ENCODE measurements at places on chromosomes 3 and 15.
A peak's percentile ranks its signal among the peaks of the same experiment; 100 is the strongest.

- ATAC-seq, result peak; percentile 67
These were observed 10.5 kb downstream of the SEMA4B start for GRCh38 chr15:90211440-90212143.

- peak; percentile 54 for ATAC-seq
These were observed 721 bp downstream of the ADAMTS7 start for GRCh38 chr15:78810362-78811123.

DNA sequence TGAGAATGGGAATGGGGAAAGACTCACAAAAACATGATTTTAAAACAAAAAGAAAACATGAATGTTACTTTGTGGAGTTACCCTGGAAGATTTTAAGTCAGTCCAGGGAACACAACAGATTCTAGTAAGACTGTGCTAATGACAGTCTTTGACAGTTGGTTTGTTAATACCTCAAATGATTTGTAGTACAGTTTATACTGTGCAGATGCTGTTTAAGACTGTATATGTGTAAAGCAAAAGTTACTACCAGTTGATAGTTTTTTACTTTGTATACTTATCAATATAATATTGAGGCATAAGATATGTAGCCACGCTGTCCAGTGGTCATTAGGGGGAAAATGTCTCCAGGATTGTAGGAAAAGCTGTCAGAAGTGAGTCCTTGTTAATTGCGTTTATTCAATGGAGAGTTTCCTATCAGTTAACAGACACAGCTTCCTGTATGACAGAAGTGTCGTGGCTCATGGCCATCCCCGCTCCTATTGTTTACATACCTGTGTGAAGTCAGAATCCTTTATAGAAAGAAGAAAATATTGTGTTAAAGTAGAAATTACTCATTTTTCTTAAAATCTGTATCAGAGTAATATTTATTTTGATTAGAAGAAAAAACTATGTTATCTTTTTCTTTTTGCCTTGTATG lies 36.0 kb downstream of the NKIRAS1 start:
- no peak for ATAC-seq

DNA sequence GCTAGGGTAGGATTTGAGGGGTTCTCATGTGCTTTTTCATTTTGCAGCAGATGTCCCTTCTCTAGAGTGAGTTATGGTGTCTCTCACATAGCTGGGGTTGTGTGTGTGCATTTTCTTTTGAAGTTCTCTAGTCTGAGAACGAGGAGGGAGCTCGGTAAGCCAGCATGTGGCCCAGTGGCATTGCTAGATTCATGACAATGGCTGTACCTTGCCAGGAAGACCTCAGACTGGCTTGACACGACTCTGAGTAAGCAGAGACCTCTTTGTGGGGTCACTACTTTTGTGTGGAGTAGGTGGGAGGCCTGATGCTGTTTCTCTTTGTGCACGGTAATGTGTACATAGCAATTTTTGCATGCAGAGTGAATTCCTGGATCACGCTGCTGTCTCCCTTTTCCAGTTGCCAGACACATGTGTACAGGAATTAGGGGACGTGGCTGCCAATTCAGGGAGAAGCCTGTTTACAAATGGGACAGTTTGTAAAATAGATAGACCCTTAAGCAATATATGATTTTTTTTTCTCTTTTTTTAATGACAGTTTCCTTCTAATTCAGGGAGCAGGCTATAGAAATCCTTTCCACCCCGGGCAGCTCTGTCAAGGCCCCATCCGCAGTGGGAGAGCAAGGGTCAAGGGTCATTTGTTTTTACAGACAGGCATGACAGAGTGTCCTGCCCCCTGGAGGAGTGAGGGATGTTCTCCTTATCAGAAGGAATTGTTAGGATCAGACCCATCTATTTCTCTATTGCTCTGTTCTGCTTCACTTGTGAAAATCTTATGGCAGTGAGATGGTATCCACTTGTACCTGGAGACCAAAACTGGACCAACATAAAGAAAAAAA lies 4.6 kb downstream of the CACNA1D start:
- no peak for ATAC-seq

Data from SK-N-SH treated with all-trans-retinoic acid at 6 μM for 48 hours (cell line).